Cerebellar nuclear complex (tissue), 1 donor: ENCODE measurements at places on chromosomes 13 and 19.

- peak; percentile 57 for DNase-seq
Measured at GRCh38 chr13:50389726-50390125, 374.5 kb downstream of the KCNRG start.

GRCh38 chr19:2542341-2543069 is 66.6 kb downstream of the GADD45B start:
- no peak for DNase-seq

DNA sequence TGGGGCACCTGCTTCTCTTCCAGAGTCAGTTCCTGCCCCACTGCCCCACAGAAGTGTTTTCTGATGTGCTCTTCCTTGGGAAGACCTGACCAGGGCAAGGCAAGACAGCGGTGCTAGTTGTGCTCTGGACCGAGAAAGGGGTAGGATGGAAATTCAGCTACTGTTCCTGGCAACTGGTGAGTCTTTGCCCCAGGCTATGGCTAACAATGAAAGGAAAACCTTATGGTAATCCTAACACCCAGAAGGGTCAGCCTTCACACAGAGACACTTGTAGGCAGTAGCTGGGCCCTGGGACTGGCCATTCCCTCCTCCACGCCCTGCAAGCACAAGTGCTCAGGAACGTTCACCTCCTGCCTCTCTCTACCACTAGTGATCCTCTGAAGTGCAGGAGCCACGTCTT is 9.6 kb upstream of the CYSLTR2 start:
- no peak for DNase-seq

DNA sequence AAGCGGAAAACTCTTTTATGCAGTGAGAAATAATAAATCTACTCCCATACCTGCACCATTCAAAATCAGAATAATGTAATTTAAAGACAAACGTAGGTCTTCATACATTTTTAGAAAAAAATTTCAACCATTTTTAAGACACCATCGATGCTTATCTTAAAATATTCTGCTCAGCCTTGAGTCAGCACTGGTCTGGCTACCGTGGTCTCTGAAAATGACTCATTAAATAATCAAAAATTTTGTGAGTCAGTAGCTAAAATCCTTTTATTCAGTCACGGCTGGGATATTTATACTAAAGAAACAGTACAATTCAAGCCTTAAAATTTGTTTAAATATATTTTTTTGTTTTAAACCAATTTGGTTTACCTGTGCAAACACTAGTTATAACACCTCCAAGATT is 2862.8 kb upstream of the PCDH20 start:
- no peak for DNase-seq

DNA sequence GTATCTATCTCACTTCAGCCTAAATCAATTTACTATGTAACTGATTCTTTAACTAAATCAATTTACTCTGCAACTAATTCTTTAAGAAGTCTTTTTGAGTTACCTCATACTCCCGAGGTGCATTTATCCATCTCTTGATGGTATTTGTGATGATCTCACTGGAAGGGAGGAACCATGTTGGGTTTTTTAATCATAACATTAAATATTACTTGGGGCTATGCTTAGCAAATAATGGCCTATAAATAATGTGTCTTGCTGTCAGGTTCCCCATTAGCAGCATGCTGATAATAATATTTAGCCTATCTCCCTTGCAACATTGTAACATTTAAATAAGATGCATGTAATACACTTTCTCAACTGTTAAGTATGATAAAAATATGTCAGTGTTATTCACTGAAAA is 411.3 kb downstream of the SLITRK1 start:
- no peak for DNase-seq

DNA sequence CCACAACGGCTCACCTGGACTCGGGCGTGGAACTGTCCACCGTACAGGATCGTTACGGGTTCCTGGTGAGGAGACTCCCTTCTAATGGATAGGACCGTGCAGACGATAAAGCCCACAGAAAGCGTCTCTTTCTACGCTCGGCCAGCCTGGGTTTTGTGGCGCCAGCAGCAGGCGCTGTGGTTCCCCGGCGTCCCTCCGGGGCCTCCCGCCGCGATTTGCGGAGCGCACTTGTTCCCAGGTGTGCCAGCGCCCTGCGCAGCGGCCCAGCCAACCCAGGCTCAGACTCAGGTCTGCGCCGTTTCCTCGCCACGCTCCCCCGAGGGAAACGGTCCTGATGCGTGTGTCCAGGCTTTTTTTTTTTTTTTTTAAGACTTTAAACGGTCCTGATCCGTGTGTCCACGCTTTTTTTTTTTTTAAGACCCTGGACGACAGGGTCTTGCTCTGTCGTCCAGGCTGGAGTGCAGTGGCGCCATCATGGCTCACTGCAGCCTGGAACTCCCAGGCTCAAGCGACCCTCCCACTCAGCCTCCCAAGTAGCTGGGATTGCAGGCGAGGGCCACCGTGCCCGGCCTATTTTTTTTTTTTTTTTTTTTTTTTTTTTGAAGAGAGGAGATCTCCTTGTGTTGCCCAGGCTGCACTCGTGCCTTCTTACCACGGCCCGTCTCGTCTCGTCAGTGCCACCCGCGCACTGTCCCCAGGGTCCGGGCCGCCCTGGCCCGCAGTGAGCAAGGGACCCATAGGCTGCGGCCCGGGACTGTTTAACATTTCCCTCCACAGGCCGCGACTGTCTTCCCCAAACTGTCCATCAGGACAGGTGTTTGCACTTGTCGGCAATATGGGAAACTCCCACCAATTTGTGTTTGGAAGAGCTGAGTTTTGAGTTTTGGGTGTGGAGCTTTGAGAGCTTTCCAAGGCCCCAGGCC is 23.8 kb downstream of the GJA3 start:
- DNase-seq = no peak

DNA sequence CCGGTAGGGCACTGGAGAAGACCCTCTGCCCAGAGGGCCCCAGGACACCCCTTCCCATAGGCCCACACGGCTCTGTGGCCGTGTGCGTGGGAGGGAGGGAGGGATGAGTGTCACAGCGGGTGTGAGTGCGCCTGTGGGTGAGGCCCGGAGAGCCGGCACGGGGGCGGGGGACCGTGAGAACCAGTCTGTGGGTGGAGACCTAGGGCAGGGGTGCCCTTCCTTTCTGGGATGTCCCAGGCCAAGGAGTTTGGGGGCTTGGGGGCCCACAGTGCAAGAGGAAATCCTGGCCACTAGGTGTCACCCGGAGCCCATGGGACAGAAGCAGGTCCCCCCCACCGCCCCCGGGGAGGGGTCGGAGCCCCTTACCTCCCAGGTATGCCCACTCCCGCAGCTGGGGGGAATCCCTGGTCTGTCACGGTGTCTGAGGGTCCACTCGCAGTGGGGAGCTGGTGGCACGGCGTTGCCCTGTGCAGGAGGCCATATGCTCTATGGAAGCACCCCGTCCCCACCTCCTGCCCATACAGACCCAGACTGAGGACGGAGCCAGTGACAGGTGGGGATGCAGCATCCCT is 16.0 kb upstream of the SLC7A10 start:
- DNase-seq = no peak

DNA sequence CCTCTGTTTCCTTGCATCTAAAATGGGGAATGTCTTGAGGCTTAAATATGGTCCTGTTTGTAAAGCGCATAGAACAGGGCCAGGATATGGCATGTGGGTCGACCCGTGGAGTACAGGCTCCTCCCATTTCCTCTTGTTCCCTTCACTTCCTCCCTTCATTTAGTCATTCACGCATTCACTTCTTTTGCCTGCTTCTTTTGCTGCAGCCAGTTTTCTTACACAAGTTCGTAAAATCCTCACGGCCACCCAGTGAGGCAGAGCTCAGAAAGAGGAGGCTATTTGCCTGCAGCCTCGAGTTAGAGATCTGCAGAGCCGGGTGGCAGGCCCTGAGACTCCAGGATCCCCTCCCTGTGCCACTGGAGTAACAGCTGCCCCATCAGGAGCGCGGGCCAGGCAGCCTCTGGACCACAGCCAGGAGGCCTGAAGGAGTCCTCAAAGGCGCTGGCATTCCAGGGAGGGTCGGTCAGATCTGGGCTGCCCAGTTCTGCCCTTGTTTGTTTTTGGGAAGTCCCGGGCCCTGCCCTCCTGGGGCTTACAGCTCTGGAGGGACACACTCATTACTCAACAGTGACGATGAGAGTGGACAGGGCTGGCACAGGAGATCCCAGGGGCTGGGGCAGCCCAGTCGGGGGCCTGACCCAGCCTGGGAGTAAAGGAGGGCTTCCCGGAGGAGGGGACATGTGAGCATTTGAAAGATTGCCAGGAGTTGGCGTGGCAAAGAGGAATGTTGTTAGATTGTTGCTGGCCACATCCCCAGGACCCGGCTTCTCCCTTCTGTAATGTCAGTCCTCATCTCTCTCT is 4.6 kb downstream of the PPP5C start:
- no peak for DNase-seq

- no peak for DNase-seq
Measured at GRCh38 chr13:72823081-72823480, 41.1 kb downstream of the PIBF1 start.

GRCh38 chr19:4014541-4015491 is 7.3 kb downstream of the PIAS4 start:
- DNase-seq = peak; percentile 58

- DNase-seq = no peak
Measured at GRCh38 chr13:99227331-99227900, 26.8 kb downstream of the UBAC2 start.

GRCh38 chr13:37139356-37139755 is 33.9 kb upstream of the CSNK1A1L start:
- DNase-seq = no peak

DNA sequence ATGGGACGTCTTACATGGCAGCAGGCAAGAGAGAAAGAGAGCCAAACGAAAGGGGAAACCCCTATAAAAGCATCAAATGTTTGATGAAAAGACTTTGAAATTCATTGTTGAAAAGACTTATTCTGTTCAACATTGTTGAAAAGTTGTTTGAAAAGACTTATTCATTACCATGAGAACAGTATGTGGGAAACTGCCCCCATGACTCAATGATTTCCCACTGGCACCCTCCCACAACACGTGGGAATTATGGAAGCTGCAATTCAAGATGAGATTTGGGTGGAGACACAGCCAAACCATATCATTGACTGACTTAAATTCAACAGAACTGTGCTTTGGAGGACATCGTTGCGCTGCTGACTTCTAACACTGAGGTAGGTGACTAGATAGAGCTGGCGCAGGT is 48.0 kb upstream of the RCBTB2 start:
- DNase-seq = no peak

GRCh38 chr13:110361365-110361911 is 54.4 kb downstream of the COL4A2 start:
- no peak for DNase-seq

GRCh38 chr19:28881616-28882015 is 331.3 kb downstream of the UQCRFS1 start:
- no peak for DNase-seq

GRCh38 chr13:78030341-78030896 is 111.8 kb upstream of the EDNRB start:
- DNase-seq = no peak

- no peak for DNase-seq
Measured at GRCh38 chr13:99895444-99896368, 75.9 kb downstream of the ZIC5 start.

DNA sequence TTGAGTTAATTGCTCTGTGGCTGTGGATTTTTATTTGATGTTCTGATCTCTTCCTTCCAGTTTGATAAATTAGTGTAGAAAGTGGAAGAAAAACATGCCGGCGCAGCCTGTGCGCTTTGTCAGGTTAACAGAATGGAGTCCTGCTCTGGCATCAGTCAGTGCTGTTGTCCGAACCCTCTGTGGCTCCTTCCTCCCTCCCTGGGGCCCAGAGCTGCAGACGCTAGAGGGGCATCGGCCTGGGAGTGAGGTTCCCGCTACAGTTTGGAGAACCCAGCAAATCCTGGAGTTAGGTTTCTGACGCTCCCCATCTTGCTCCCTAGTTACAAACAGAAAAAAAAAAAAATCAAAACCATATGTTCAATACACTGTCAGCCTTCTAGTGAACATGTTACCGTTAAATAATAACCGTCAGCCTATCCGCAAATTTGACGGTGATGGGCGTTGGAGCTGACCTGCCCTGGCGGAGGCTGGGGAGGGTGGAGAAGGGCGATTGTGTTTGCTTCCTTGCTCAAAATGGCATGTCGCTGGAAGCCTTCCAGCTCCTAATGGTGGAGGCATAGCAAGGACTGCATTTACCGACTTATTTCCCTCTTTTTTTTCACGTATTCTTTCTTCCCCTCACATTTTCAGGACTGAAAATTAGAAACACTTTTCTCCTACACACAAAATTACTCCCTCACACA is 13.6 kb downstream of the MBNL2 start:
- DNase-seq = no peak

DNA sequence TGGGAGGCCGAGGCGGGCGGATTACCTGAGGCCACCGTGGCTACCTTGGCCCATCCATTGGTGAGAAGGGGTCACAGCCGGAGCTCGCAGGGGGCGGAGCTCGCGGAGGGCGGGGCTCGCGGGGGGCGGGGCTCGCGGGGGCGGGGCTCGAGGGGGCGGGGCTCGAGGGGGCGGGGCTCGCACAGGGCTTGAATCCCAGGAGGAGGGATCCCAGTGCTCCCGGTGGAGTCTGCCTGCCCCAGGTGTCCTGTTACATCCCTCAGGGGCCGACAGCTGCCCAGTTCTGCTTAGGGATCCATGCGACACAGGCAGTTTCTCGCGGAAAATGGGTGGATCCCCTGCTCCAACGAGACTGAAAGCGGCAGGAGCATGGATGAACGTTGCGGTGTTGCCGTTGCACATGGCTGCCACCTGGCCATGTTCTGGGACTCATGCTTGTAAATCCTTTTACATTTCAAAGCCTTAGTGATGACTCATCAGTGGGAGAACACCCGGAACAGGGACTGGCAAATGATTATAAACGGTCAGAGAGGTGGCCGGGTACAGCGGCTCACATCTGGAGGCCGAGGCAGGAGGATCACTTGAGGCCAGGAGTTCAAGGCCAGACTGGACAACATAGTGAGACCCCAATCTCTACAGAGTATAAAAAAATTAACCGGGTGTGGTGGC is 25.1 kb downstream of the TMPRSS9 start:
- no peak for DNase-seq

DNA sequence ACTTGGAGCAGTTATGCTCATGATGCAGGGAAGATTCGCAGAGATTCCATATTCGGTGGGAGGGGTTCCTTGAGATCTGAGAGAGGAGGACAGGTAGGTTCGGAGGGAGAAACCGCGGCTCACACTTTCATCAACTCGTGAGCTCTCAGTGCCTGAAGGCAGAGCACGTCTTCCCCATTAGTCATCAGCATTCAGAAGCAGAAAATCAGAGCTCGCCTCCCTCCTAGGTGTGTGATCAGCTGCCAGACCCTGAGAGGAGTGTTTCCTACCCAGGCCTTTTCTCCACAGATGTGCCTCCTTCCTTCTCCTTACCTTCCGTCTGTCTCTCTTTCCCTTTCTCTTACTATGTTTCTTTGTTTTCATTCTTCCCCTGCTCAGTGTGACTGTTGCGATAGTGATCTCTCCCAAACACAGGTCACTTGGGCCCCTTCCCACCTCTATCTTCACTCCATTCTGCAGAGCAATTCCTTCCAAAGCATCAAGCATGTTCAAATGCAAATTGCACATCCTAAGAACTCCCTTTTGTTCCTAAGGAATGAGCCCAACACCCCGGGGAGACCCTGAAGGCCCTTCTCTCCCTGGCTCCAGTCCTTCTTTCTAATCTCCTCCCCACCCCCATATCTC is 389.5 kb downstream of the UQCRFS1 start:
- DNase-seq = no peak
